ENCODE measurements at places on chromosomes 11 and 22. TPM values are rescaled to one million over a fixed set of nuclear protein-coding genes. Genes with fewer than 3 reads are reported as not detected.
A peak's percentile ranks its signal among the peaks of the same experiment; 100 is the strongest.

- no peak for DNase-seq
Measured at GRCh38 chr22:22738959-22739585, 94.7 kb downstream of the GGTLC2 start.

APOL5 gene
- total RNA-seq = not detected

GRAMD4 gene
- 5.9 TPM for total RNA-seq

DNA sequence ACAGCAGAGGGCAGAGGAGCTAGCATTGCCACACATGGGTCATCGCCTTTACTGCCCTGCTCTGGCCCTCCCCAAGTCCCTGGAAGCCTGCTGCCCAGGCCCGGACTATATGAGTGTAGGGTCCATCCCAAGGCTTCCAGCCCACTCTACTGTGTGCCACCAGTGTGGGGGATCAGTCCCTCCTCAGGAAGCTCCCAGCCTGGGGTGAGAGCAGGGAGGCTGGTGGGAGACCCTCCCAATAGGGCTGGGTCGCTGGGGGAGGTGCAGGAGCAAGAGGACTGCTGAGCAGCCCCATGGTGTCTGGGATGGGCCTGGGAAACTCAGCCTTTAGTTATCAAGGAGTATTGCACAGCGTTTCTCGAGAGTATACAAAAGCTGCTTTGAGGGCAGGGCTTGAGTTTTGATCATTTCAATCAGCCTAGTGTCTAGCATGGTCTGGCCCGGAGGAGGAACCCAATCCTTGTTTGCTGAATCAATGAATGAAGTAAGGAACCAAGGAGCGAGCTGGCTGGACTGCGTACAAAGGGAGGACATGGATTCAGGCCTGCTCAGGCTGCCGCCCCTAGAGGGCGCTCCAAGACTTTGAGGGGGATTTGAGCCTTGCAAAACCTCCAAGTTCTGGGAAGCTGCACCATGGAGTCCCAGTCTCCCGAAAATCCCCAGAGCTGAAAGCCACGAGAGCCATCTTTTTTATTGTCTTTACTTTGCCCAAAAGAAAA lies 89.0 kb upstream of the PARVA start:
- peak; percentile 29 for DNase-seq

DNA sequence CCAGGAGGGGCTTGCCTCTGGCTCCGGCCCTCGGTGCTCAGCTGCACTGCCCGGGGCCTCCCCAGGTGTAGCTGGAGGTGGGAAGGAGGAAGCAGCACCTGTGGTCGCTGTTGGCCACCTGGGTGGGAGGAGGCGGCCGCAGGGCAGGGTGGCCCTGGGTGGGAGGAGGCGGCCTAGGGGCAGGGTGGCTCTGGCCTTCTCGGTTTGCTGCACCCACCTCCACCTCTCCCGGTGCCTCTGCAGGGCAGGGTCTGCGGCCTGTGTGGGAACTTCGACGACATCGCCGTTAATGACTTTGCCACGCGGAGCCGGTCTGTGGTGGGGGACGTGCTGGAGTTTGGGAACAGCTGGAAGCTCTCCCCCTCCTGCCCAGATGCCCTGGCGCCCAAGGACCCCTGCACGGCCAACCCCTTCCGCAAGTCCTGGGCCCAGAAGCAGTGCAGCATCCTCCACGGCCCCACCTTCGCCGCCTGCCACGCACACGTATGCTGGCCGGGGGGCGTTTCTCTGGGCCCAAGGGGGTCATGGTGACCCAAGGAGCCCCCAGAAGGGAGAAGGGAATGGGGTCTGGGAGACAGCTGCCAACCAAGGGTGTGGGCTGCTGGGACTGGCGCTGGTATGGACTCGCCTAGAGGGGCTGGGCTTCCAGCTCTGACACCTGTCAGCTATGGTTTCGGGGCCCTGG lies 20.6 kb downstream of the MUC5AC start:
- no peak for DNase-seq

DNA sequence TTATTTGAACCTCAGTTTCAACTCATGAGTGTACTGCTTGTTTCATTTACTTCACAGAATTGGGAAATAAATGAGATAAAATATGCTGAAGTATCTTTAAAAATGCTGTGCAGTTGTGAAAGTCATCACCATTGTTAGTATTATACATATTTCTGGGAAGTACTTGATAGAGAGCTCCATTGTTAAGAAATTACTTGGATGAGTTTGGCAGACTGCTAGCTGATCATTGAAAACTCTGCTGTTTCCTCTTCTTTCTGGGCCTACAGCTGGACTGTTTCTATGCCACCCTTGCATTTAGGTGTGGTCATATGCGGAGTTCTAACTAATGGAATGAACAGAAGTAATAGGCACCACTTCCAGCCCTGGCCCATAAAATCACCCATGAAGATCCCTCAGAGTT lies 10.0 kb downstream of the SIK2 start:
- DNase-seq = no peak

DNA sequence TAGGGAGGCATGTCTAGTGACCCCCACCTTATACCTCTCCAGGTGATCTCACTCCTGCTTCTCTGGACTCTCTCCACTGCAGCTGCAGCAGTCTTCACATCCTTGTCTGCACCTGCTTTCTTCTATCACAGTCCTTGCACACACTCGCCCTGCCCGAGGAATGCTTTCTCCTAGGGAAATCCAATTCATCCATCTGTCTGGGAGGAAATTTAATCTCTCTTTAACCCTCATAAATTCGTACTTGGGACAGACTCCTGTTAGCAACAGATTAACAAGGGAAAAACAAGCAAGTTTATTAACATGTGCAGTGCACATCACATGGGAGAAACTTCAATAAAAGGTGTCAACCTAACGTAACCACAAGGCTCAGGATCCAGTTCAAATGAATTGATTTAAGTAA lies 11.3 kb upstream of the RCN1 start:
- DNase-seq = no peak

DNA sequence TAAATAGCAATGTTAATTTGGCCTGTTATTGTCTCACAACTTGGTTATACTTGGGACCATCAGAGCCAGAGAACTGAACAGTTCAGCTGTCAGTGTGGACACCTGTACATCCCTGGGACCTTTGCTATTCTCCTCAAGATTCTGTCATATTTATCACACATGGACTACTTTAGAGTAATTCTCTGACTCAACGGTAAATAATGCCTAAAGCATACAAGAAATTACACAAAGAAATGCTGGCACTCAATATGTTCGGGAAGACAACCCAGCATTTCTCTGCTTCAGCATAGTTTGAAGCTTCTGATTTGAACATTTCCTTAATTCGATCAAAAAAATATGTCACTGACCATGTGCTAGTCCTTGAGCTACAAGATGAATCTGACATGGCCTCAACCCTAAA lies 34.6 kb upstream of the MMP13 start:
- DNase-seq = no peak

- DNase-seq = no peak
Measured at GRCh38 chr11:45922425-45923082, at the start of gene LARGE2. Gene LARGE2, plus strand, starts transcription at chr11:45922656. Its CDS starts 227 bp downstream, at chr11:45922883.

- no peak for DNase-seq
Measured at GRCh38 chr22:22709719-22710445, 65.5 kb downstream of the GGTLC2 start.

- no peak for DNase-seq
Measured at GRCh38 chr11:92642177-92642931, 327.1 kb upstream of the MTNR1B start.

DNA sequence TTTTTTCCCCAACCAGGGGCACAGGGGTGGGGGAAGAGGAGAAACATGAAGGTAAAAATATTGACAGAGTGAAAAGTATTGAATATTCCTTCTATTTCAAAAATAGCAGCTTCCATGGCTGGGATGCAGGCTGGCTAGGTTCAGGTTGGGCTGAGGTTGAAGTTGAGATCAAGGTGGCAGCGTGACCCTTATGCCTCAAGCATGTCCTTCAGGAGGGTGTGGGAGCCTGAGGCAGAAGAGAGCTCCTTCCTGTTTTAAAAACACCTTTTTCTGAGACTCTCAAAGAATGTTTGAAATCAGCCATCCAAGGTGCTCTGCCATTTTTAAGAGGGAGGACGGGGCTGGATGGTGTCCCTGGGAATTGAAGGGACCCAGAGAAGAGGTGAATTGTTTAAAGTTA lies 29.5 kb downstream of the TIMP3 start:
- DNase-seq = no peak

DNA sequence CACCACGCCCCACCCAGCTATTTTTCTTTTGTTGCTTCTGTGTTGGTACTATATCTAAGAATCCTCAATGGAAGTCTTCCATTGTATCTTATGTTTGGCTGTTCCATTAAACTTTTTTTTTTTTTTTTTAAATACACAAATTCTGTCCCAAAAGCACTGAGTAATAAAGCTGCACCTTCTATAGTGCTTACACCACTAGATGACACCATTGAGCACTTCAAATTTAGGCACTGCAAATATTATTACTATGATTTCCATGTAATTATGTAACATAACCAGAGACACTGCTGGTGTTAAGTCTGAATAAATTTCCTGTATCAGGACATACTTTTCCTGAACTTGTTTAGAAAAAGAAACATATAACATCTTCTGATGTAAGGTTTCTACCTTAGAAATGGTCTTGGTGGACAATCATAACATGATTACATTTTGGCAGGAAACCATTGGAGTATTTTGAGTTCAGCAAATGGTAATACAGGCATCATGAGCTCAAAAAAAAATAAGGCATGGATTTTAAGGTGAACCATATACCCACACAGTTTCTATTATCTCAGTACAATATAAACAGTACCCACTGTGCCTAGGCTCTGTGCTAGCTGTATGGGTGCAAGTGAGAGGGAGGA lies 110.5 kb downstream of the ATG16L2 start:
- DNase-seq = peak; percentile 26

- DNase-seq = no peak
Measured at GRCh38 chr22:24686280-24686679, 83.3 kb downstream of the GGT1 start.

SNAP29 gene
- 25.1 TPM for total RNA-seq

ACER3 gene
- 7.8 TPM for total RNA-seq

GRCh38 chr11:14522801-14523200 lies 2.6 kb upstream of the PSMA1 start:
- DNase-seq = no peak

DNA sequence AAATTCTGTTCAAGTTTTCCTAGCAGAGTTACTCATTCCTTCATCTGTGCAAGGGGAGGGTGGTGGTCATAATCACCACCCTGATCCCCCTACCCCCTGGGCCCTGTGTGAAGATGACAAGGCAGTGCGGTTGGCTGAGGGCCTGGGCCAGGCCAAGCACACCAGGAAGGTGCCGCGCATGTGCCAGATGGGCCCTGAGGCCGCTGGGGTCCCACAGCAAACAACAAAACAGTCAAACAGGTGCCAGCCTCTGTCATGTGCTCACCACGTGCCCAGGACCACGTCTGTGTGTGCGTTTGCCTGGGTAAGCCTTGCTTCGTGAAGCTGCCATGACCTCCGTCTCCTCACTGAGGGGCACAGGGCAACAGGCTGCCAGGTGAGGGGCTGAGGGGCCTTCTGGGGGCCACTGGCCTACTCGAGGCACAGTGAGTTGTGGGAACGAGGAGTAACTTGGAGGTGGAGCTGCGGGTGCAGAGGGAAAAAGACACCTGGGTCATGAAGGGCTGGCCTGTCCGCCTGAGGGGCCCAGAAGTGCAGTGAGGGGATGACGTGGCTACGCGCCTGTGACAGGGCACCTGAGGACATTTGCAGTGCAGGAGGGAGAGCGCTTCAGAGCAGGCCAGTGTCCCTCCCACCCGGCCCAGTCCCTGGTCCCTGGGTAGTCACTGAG lies 25.8 kb downstream of the RSPH14 start:
- no peak for DNase-seq

- DNase-seq = peak; percentile 54
Measured at GRCh38 chr22:40401532-40401931, 31.1 kb downstream of the SGSM3 start.

GRCh38 chr11:6405052-6405667 lies 13.7 kb downstream of the APBB1 start:
- no peak for DNase-seq

JHY gene
- 6.7 TPM for total RNA-seq

DNA sequence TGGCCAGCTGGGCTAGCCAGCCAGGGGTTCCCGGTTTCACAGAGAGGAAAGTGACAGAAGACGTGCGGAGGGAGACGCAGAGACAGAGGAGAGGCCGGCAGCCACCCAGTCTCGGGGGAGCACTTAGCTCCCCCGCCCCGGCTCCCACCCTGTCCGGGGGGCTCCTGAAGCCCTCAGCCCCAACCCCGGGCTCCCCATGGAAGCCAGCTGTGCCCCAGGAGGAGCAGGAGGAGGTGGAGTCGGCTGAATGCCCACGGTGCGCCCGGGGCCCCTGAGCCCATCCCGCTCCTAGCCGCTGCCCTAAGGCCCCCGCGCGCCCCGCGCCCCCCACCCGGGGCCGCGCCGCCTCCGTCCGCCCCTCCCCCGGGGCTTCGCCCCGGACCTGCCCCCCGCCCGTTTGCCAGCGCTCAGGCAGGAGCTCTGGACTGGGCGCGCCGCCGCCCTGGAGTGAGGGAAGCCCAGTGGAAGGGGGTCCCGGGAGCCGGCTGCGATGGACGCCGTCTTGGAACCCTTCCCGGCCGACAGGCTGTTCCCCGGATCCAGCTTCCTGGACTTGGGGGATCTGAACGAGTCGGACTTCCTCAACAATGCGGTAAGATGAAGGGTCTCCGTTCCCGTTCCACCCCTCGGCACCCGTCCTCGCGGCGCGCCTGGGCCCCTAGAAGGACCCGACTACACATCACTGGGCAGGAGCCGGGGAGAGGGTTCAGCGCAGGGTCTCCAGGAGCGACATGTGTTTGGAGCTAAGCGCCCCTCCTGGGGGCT lies at the start of gene CREB3L1:
Gene CREB3L1 (plus strand): TSS at position 41 of the 765 bp plus-strand sequence. CDS start 450 bp downstream, at position 491.
- DNase-seq = no peak

RGL4 gene
- total RNA-seq = 12.3 TPM

DNA sequence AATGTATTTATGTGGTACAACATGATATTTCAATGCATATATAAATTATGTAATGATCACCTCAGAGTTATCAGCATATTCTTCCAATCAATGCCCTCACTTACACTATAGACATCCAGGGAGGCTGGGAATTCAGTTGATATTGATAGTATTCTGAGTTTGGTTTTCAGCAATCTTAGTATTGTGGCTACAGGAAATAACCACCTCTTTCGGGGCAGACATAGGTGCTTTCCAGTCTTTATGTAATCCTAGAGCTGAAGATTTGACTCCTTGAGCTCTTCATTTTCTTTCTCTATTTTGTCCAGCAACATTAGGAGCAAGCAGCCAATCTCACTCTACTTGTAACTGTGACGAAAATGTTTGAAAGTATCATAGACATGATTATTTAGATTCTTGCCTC lies 712.7 kb upstream of the KIRREL3 start:
- no peak for DNase-seq

GRCh38 chr11:66843776-66844495 lies 695 bp downstream of the RCE1 start:
- DNase-seq = no peak

DNA sequence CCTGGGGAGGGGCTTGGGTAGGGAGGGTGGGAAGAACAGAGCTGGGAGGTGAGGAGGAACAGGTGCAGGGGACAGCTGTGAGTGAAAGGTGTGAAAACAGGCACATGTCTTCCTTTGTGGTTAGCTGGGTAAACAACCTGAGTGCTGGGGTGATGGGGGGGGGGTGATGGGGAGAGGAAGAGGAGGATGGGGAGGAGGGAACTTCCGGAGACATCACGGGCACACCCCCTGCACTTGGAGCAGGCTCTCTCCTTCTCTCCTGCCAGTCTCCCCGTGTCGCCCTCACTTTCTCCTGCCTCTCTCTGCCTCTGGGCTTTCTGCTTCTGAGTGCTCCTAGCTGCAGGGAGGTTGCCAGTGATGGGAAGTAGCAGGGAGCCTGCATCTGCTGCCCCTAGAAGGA lies 8.8 kb downstream of the CXCR5 start:
- DNase-seq = peak; percentile 54

All from naive thymus-derived CD8-positive, alpha-beta T cell (primary cell).